ENCODE measurements at places on chromosomes 7 and 10. TPM values are rescaled to one million over a fixed set of nuclear protein-coding genes. Genes with fewer than 3 reads are reported as not detected.

- no peaks in the 10 kb centered on the region for H3K4me1 ChIP-seq
- no peak overlapping the region for H3K4me3 ChIP-seq
- DNase-seq = peak; percentile 37
- H3K27me3 ChIP-seq = no peaks in the 10 kb centered on the region
- H3K27ac ChIP-seq = no peak overlapping the region
Measured at GRCh38 chr7:54705436-54705835, 53.6 kb downstream of the SEC61G start.

- peak; percentile 94 for DNase-seq
- H3K36me3 ChIP-seq = no peaks in the 10 kb centered on the region
- H3K4me1 ChIP-seq = peaks cover 30% of the 10 kb centered on the region
- H3K27ac ChIP-seq = peak overlapping the region; percentile 84
Measured at GRCh38 chr10:104299031-104299904, 30.3 kb downstream of the GSTO2 start.

The NXPH1 gene
- not detected for total RNA-seq

DNA sequence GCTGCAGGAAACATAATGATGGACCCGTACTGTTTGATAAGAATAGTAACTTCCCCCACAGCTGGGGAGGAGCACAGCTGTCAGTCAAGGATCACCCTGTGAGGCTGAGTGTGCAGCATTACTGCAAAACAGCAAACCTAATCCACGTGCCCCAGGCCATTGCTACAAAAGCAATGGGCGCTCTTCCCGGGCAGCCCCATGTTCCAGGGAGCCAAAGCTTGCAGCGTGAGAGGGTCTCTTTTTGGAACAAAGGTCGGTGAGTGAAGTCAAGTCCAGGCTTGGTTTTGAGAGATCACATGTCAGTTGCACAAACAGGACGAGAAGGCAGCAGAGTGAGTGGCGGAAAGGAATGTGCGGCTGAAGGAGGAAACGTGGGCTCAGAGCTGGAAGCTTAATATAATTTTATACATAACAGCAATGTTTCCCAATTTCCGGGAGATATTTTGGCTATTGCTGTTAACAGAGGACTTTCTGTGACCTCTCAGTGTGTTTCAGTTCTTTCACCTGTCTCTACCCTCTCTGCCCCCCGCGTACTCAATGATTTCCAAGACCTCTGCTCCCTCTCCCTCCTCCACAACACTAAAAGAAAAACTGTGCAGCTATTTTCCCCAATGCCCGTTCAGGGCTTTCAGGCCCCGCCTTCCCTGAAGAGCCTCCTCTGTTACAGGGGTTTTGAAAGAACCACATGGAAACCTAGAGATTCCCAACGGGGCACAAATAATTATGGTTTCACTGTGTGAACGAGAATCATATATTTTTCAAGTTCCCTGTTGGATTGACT lies 128.9 kb downstream of the MTPAP start:
- peak; percentile 51 for DNase-seq
- peaks cover 7% of the 10 kb centered on the region for H3K4me1 ChIP-seq
- H3K27ac ChIP-seq = peak overlapping the region; percentile 10
- peaks cover 3% of the 10 kb centered on the region for H3K27me3 ChIP-seq

The GIMAP6 gene
- not detected for total RNA-seq

DNA sequence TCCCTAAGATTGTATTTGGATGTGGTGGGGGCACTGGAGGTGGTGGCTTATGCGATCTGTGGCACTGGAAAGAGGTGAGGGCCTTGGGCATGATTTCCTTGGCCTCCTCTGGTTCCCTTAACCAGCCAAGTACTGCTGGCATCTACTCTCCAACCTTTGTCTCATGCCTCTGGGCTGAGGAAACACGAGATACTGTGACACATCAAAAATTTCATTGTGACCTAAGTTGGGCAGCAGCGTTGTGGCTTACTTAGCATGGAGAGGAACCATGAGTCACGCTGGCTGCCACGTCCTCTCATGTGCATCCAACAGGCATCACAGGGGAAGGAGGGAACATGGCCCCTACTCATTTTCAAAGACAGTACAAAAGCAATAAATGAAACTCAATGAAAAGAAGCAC lies 29.7 kb upstream of the GSDME start:
- peak; percentile 99 for DNase-seq
- H3K4me3 ChIP-seq = no peak overlapping the region
- H3K36me3 ChIP-seq = no peaks in the 10 kb centered on the region

DNA sequence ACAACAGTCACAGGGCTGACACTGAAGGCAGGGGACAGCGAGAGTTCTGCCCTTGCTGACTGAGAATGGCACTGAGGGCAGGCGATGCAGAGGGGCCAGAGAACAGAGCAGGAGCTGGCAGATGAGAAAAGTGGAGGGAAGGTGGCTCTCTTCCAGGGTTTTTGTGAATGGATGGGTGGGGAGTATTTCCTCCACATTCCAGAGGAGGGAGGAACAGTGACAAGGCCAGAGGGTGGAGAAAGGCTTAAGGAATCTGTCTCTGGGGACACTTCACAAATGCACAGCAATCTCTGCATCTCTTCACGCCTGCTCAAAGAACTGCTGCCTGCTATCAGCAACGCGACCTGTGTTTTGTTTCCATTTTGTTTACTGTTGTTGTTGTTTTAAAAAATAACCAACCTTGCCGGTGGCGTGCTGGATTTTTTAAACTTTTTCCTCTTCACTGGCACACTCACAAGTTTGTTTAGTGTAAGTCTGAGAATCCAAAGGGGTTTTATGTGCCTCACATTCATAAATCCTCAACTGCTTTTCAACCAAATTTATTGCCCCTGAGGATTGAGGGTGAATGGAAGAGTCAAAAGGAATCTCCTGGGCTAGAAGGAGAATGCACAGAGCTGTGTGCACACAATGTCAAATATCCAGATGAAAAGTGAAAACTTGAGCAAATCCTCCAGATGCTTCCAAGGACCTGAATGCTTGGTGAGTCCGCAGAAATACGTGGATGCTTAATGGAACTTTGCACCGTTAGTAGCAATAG lies 129.3 kb downstream of the GLI3 start:
- peaks cover 10% of the 10 kb centered on the region for H3K36me3 ChIP-seq
- DNase-seq = no peak
- H3K27ac ChIP-seq = no peak overlapping the region
- H3K4me1 ChIP-seq = peaks cover 9% of the 10 kb centered on the region
- no peaks in the 10 kb centered on the region for H3K27me3 ChIP-seq

DNA sequence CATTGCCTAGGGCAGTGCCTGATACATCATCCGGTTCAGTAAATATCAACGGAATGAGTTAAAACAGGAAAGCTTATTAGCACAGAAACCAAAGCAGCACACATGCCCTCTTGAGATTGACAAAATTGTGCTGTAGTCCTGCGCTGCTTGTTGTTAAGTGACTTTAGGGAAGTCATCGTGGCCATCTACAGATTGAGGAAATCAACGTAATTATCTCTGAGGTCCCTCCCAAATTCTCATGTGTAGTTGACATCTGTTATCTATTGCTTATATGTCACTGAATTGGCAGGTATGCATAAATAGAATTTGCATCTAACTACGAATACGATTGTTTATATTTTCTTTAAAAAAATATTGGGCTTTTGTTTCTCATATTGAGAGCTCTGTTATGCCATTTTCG lies 3.5 kb upstream of the GNB2 start:
- no peaks in the 10 kb centered on the region for H3K4me1 ChIP-seq
- DNase-seq = no peak
- no peaks in the 10 kb centered on the region for H3K27me3 ChIP-seq
- no peaks in the 10 kb centered on the region for H3K36me3 ChIP-seq
- H3K27ac ChIP-seq = no peak overlapping the region

The TYW1 gene
- total RNA-seq = 23.7 TPM

DNA sequence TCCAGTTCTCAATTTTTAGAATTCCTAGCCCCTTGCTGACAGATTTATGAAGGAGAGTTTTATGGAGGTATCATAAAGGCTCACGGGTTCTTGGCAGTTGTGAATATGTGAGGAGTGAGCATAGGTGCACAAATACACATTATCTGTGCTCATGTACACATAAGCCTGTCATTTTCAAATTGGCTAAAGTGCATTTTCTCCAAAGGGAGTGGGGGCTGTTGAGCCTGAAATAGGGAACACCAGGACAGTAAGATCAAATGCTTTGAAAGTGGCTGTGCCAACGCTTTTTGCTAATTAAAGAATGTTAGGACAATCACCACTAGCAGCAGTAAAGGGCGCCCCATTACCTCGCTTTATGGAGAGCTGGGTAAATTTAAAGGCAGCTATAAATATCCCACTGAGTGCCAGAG lies 8.3 kb upstream of the LRRC4 start:
- no peak overlapping the region for H3K4me3 ChIP-seq
- peaks cover 9% of the 10 kb centered on the region for H3K36me3 ChIP-seq
- H3K27ac ChIP-seq = no peak overlapping the region
- 0 out of 2 replicates have a peak, but pooled peaks cover 2% of the 10 kb centered on the region for H3K4me1 ChIP-seq

The AMPH gene
- 3.9 TPM for total RNA-seq

DNA sequence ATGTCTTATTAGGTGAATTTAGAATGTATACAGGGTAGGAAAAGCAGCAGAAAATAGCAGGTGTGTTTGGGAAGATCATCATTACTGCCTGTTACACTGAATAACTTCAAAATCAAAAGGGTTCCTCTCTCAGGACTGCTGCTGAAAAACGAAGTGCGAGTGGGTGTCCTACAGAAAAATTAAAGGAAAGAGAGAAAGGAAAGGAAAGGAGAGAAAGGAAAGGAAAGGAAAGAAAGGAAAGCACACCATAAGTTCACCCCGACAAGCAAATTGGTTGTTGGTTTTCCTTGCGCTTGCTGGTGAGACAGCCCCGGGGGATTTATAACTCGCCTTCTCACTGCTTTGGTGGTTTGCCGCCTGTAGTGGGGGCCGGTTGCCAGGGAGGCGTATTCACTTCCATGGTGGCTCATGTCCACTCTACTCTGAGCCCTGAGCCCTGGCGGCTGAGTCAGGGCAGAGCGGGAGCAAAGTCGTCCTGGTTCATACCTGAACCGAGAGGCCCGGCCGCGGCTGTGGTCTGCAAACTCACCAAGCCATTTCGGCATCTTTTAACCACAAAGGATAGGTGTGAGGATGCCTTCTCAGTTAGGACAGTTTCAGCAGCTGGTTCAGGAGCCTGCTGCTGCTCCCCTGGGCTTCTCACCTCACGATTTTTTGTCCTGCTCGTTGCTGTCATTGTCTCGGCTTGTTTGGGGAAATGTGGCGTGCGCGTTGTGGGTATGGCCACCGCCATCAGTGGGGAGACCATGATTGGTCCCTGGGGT lies 26.1 kb downstream of the INPP5A start:
- H3K27ac ChIP-seq = no peak overlapping the region
- H3K4me1 ChIP-seq = no peaks in the 10 kb centered on the region
- no peak overlapping the region for H3K4me3 ChIP-seq
- H3K36me3 ChIP-seq = no peaks in the 10 kb centered on the region

DNA sequence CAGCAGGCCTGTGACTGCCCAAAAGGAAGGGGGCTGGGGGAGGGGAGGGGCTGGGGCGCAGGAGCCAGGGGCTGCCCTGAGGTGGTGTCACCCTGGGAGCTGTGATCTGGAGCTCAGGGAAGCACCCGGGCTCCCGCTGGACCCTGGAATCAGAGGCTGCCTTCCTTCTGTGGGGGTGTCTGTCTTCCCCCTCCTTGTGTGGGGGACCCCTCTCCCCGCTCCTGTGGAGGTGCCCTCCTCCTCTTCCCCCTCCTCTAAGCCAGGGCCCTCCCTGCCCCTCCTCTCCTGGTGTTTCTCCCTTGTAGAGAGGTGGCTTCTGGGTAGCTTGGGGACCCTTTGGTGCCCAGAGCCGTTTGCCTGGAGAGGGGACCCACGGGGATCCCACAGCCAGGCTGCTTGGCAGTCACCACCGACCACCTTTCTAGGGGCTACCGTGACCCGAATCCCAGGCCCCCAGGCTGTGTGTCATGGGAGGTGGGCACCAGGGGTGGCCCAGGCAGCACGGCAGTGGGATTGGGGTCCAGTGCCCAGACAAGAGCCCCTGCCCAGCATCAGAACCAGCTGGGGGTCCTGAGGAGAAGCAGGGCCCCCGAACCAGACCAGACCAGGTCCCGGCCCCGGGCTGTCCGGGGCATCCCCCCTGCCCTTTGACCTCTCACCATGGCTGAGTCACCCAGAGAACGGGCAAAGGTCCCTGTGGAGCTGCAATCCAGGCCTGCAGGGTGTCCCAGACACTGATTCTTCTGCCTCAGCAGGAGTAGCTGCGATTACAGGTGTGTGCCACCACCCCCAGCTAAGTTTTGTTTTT lies 741 bp downstream of the PRAP1 start:
- no peaks in the 10 kb centered on the region for H3K4me1 ChIP-seq
- H3K27me3 ChIP-seq = peaks cover 16% of the 10 kb centered on the region
- H3K27ac ChIP-seq = no peak overlapping the region
- no peaks in the 10 kb centered on the region for H3K36me3 ChIP-seq

- no peak overlapping the region for H3K4me3 ChIP-seq
- DNase-seq = no peak
- no peaks in the 10 kb centered on the region for H3K27me3 ChIP-seq
- H3K27ac ChIP-seq = no peak overlapping the region
- H3K36me3 ChIP-seq = no peaks in the 10 kb centered on the region
Measured at GRCh38 chr10:82245906-82246560, 371.0 kb downstream of the NRG3 start.

DNA sequence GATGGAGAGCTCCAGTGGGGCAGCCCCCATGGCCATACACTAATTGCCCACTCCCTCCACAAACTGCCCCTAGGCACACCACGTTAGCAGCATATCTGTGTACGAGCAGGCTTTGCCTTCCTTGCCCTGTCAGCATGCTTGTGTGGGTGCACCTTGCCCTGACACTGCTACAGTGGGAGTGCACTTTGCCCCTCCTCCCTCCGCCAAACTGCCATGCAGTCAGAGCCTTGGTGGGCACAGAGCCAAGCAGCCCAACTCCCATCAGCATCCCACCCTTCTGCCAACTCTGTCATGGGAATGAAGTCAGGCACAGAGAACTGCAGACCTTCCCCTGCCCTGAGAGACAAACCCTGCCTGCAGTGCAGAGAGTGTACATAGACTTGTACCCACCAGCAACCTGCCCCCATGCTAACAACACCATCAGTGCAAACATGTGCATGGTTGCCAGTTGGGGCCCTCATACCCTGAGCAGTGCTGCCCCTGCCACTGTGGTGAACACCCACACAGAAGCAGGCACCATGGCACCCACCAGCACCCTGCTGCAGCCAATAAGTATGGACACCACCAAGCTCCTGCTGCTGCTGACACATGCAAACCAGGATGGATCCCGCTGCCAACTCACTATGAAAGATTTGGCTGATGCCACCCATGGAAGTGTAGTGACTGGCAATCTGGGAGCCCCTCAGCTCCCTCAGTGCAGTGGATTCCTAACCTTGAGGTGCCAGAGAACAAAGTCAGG lies 1197.7 kb upstream of the CELF2 start:
- no peak for DNase-seq
- H3K4me3 ChIP-seq = no peak overlapping the region
- H3K27ac ChIP-seq = no peak overlapping the region

GRCh38 chr7:111352319-111352718 lies 210.0 kb downstream of the IMMP2L start:
- no peak for DNase-seq
- no peak overlapping the region for H3K4me3 ChIP-seq
- H3K27me3 ChIP-seq = no peaks in the 10 kb centered on the region
- H3K36me3 ChIP-seq = no peaks in the 10 kb centered on the region
- H3K27ac ChIP-seq = no peak overlapping the region
